ENCODE measurements at places on chromosomes 13 and 19.

- DNase-seq = no peak
Measured at GRCh38 chr13:73828811-73829210, 305.4 kb downstream of the KLF12 start.

- no peak for DNase-seq
Measured at GRCh38 chr13:43044720-43045301, 21.4 kb downstream of the DNAJC15 start.

DNA sequence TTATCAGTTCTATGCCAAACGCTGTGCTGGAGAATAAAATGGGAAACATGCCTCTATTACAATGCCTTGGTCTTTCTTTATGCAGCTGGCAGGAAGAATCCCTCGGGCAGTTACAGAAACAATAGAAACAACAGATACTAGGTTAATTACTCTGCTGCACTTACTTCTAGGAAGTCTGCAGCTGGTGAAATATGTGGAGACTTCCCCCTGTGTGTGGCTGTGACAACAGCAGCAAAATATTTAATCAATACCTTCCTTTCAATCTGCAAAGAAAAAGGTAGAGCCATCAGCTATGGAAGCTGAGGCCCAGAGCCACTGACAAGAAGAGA is 9.9 kb downstream of the STOML3 start:
- no peak for DNase-seq

DNA sequence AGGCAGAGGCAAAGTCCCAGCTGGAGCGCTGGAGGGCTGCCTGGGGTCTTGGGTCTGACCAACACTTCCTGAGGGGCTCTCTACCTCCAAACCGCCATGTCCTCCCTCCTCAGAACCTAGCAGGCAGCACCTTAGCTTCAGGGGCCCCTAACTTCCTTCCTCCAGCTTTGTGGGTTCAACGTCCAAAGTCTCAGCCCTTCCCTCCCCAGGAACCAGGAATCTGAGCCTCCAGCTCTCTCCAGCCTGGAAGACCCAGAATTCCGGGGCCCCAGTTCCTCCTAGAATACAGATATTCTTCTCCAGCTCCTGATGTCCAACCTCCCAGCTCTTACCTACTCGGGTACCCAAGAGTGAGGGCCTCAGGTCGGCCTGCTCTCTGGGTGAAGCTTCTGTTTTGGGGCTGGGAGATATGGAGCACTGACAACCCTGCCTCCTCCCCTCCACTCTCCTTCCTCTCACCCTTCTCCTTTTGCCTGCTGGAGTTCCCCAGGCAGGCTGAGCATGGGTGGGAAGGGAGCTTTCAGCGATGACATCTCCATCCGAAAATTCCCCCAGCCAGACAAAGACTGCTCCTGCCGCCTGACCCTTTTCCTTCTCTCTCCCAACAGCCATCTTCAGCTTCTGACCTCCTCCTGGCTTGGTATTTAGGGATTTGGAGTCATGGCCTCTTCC is 3.5 kb downstream of the TMEM150B start:
- peak; percentile 47 for DNase-seq

GRCh38 chr13:23684647-23685046 is 114.4 kb downstream of the TNFRSF19 start:
- no peak for DNase-seq

DNA sequence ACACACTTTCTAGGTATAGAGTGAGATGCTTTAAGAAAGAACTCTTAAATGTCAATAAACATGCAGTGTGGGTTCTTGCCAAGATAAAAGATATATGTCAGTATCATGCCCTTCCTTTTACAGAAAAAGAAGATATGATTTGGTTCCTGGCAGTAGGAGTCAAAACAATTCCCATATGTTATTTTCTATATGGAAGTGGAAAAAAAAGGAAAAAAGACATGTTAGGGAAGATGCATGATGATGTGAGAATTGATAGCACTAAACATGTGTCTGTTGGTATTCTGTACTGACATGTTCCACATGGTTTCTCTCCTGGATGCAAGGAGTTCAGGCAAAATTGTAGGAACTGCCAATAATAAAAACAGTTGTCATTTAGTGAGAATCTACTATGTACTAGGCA is 318.8 kb upstream of the DACH1 start:
- no peak for DNase-seq
